CD4-positive, alpha-beta T cell treated with Interleukin-21 for 1 hour (primary cell): ENCODE measurements at places on chromosomes 4 and X.

DNA sequence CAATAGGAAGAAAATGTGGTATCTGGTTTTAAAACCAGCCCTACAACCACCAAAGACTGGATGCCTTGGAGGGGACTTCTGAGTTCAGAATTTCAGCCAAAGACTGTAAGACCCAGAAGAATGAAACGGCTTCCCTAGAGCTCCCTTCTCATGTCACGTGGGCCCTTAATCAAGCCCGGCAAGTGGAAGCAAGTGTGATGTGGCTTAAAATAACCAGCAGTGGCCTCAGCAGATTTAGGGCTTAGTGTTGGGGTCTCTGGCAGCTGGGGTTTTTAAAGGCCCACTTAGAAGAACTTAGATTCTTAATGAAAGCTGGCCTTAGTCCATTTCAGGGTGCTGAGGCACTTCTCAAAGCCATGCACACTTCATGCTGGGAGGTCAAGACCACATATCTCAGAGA is 111.2 kb upstream of the TBC1D9 start:
- no peak for DNase-seq

DNA sequence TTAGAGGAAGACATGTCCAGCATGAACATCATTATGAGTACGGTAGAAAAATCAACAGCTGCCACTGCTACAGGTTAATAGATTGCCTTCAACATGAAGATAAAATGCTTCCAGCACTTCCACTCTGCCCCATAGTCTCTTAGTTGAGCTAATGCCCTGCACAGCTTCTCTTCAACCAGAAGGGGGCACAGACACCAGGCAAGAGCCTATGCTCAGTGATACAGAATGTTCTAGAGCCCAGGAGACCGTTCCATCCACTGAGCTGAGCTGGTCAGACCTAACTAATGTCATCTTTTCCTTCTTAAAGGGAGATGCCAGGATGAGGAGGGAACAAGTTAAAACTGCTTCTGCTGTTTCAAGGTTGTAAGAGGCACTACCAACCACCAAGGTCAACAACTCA is 42.2 kb downstream of the SMIM10L2A start:
- peak; percentile 1 for DNase-seq

DNA sequence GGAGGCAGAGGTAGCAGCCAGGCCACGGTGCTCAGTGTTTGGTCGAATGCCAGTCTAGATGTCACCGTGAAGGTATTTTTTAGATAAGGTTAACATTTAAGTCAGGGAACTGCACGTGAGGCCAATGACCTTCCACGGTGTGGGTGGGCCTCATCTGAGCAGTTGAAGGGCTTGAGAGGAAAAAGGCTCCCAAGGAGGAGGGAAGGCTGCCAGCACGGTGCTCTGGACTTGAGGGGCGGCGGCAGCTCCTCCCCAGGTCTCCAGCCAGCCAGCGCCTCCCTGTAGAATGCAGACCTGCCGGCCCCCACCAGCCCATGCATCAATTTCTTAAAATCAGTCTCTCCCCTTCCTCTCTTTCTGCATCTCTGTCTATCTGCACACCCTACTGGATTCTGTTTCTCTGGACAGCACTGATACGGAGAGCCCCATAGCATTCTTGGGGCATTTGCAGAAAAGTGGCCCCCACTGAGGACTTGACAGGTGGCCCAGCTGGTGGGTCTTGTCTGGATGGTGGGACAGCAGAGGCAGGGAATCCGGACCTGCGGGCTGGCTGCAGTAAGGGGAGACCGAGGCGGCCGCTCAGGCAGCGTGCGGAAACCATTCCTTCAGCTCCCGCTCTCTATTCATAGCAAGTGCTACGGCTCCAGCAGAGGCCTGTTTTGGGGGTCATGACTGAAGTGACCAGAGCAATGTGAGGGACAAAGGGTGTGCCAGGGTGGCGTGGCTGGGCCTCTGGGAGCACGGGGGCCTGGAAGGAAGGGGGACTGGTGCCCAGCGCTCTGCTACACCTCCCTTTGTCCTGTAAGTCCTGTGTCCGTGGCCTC is 7.9 kb upstream of the RGS12 start:
- DNase-seq: no peak

DNA sequence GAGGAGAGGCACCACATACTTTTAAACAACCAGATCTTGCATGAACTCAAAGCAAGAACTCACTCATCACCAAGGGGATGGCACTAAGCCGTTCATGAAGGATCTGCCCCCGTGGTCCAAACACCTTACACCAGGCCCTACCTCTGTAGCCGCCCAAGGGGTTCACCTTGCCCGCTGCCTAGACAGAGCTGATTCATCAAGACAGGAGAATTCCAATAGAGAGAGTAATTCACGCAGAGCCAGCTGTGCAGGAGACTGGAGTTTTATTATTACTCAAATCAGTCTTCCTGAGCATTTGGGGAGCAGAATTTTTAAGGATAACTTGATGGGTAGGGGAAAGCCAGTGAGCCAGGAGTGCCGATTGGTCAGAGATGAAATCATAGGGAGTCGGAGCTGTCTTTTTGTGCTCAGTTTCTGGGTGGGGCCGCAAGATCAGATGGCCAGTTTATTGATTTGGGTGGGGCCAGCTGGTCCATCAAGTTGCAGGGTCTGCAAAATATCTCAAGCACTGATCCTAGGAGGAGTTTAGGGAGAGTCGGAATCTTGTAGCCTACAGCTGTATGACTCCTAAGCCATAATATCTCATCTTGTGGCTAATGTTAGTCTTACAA is 364.7 kb downstream of the PCDH7 start:
- DNase-seq: no peak

GRCh38 chrX:97238632-97239031 is 354.9 kb downstream of the RPA4 start:
- no peak for DNase-seq

DNA sequence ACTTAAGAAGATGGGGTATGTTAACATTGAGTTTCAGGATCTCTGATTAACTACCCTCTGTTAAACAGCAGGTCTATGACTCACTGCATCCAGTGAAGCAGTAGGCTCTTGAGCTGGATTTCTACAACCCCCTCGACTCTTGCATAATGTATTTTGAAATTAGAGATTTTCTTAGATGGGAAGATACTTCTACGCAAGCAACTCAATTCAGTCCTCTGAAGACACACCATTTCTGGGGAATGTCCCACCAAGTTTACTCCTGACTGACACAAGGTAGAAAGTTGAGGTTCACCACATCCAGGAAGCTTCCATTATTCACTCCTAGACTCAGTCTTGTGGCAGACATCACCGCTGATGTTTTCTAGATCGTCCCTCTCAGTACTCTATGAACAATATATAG is 12.9 kb downstream of the PALLD start:
- peak; percentile 31 for DNase-seq

DNA sequence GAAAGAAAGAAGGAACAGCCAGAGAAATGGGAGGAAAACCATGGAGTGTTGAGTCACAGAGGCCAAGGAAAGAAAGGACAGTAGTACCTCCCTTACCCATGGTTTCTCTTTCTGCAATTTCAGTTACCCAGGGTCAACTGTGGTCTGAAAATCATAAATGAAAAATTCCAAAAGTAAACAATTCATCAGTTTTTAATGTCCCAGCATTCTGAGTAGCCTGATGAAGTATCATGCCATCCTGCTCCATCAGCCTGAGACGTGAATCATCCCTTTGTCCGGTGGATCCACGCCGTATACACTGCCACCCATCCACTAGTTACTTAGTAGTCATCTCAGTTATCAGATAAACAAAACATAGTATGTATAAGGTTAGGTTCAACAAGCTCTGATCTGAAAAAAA is 114.2 kb downstream of the COMMD8 start:
- DNase-seq: no peak

GRCh38 chr4:4594285-4594920 is 52.6 kb upstream of the STX18 start:
- no peak for DNase-seq

GRCh38 chr4:48085821-48086589 is 48.0 kb downstream of the TXK start:
- no peak for DNase-seq

DNA sequence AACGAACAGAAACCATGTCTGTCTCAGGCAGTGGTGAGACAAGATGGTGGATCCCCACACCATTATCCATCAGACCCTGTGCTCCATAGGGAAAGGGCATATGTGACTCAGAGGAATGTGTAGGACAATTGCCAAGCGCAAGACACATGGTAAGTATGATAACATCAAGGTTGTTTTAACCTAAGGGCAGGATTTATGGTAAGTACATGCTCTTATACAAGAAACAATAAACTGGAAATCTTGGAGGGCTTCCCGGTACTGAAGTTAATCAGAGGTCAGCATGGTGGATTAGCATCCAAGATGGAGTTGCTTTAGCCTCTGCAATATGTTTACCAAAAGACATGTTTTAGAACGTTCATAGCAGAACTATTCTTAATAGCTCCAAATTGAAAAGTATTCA is 355.0 kb downstream of the PPP1R2C start:
- DNase-seq: no peak

GRCh38 chr4:64095398-64095797 is 313.9 kb downstream of the TECRL start:
- DNase-seq: no peak

DNA sequence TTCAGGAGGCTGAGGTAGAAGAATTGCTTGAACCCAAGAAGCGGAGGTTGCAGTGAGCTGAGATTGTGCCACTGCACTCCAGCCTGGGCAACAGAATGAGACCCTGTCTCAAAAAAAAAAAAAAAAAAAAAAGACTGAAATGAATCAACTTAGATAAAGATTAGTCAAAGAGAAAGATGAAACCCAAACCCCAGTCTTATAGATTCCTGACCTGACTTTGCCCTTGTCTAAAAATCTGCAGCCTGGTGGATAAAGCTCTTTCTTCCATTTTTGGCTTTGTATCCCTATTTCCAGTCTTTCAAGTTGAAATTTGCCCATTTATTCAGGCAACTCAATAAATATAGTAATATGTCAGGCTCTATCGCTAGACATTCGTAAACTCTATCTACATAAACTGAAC is 39.3 kb upstream of the SPINK2 start:
- DNase-seq: no peak

- no peak for DNase-seq
Measured at GRCh38 chr4:88960576-88960975, 96.4 kb downstream of the FAM13A start.

GRCh38 chr4:134888156-134888555 is 686.6 kb upstream of the PABPC4L start:
- DNase-seq: no peak

DNA sequence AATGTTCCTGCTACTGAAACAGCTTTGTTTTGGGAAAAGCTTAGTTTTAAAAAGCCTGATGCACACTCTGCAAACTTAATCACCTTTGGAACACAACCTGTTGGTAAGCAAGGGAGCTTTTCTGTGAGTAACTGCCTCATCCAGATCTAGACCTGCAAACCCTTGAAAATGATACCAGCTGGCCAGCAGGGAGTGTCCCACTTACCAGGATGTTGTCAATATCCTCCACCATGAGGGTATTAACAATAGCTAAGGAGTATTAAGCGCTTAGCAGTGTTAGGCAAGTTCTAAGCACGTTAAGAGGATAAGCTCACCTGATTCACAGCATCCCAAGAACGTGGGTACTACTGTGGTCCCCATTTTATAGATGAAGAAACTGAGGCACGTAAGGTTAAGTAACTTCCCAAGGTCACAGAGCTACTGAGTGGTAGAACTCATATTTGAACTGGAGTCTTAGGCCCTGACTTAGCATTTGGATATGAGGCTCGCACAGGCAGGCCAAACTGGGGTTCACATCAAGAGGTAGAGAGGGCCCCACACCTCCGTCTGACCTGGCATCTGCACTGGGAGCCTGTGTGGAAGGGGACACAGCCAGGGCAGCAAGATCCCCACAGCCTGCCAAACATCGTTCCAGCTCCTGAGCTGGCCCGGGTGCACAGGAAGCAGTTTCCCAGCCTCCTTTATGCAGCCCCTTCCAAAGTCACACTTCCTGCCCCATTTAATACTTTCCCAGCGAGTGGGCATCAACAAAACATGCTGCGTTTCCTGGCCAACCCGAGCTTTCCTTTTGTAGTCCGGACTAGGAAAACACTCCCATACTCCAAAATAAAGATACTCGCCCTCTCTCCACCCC is 32.7 kb downstream of the IRF2 start:
- no peak for DNase-seq

DNA sequence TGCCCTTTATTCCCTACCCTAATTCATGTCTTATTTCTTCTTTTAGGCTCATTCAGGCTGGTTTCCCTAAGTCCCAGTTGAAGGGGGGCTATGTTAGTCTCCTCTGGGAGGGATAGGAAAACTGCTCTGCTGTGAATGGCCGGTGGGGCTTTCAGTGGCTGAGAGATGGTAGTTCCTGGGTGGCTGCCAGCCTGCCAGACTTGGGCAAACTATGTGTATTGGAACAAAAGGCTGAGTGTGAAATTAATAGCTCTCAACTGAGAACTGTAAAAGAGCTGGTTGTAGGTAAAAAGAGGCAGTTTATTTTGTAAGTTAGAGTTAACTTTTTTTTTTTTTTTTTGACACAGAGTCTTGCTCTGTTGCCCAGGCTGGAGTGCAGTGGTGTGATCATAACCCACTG is 28.8 kb downstream of the ARHGAP10 start:
- no peak for DNase-seq

GRCh38 chr4:27082776-27083175 is 222.1 kb downstream of the STIM2 start:
- DNase-seq: no peak

DNA sequence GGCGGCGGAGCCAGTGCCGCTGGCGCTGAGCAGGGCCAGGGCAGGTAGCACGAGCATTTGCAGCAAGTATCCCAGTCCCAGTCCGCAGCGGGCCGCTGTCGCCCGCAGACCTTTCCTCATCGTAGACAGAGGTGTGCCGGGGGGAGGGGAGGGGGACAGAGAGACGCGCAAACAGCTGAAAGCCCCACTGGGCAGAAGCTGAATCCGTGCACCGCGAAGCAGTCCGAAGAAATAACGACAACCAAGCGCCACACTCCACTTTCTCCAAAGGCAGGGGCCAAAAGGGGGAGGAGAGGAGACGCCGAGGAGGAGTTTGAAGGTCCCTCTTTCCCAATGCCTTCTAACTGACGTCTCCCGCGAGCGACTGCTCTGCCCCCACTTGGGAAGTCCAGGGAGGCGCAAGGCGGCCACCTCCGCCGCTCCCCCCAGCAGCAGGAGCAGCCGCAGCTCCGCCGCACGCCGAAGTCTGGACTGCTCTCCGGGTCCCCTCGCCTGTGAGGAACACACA is at the start of gene UNC5C:
TSS of gene UNC5C (minus strand) at position 236 of the 508 bp plus-strand sequence.
- no peak for DNase-seq
